ENCODE measurements at places on chromosomes 11 and 22. TPM values are rescaled to one million over a fixed set of nuclear protein-coding genes. Genes with fewer than 3 reads are reported as not detected.

The FADD gene
- 13.8 TPM for polyA plus RNA-seq

The GAL gene
- not detected for polyA plus RNA-seq

The CFAP300 gene
- 12.1 TPM for polyA plus RNA-seq

The IGSF9B gene
- 3.9 TPM for polyA plus RNA-seq

The CEP126 gene
- 9.6 TPM for polyA plus RNA-seq

The MYO7A gene
- polyA plus RNA-seq: 5.4 TPM

The SYCE3 gene
- not detected for polyA plus RNA-seq

The MS4A6A gene
- polyA plus RNA-seq: 37.5 TPM

The DMC1 gene
- 5.8 TPM for polyA plus RNA-seq

DNA sequence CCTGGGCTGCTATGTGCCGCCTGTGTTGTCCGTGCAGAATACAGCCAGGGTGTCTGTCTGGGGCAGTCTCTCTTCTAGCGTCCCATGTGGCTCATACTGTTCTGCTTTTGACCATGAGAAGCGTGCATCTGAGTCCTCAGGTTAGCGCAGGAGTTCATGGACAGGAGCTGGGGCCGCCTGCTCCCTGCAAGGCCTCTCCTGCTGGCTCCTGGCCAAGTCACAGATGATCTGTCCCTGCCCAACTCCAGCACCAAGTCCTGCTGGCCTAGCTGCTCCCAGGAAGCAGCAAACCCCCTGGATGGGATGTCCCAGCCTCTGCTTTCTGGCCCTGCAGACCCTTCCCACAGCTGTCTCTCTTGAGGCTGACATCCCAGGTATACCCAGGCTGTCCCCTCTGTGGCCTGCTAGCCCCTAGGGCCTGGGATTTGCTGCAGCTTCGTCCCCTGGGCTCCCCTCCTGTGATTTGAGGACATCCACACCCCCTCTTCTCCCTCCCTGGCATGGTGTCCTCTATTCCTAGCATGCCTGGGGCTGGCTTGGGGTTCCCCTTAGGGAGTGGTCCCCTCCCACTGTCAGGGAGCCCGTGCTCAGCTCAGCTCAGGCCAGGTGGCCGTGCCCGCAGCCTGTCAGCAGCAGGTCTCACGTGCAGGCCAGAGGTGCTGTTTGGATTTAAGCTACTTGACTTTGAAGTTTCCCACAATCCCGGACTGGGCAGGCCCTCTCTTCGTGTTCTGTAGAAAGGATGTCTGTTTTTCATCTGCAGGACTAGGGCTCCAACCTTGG lies 17.8 kb downstream of the PRR5 start:
- DNase-seq: no peak

DNA sequence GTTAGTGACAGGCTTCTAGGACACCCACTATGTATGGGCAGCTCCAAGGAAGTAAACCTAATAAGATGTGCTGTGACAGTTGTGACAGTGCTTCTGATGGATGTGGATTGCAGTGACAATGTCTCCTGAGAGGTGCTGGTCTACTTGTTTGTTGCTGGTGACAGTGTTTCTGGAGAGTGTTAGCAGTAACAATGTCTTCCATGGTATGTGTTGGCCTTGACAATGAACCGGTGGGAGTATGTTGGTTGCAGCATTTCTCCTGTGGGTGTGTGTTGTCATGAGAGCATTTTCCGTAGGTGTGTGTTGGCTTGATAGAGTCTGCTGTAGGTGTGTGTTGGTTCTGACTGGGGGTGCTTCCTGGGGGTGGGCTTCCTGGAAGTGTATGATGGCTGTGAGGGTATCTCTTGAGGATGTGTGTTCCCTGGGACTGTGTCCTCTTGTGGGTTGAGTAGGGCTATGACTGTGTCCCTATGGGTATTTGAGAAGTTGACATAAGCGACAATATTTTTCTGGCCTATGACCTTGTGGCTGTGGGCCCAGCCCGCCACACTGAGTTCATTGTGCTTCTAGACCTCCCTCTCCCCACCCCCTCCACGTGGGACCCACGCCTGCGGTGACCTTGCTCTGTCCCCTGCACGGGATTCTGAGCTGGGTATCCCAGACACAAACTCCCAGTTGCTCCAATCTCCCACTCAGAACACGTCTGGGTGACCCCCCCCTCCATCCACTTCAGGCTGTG lies 1.2 kb downstream of the DCHS1 start:
- DNase-seq: no peak

GRCh38 chr11:94938095-94939055 lies 35.0 kb downstream of the CWC15 start:
- peak; percentile 49 for DNase-seq

GRCh38 chr22:49638788-49639187 lies 188.9 kb downstream of the BRD1 start:
- no peak for DNase-seq

DNA sequence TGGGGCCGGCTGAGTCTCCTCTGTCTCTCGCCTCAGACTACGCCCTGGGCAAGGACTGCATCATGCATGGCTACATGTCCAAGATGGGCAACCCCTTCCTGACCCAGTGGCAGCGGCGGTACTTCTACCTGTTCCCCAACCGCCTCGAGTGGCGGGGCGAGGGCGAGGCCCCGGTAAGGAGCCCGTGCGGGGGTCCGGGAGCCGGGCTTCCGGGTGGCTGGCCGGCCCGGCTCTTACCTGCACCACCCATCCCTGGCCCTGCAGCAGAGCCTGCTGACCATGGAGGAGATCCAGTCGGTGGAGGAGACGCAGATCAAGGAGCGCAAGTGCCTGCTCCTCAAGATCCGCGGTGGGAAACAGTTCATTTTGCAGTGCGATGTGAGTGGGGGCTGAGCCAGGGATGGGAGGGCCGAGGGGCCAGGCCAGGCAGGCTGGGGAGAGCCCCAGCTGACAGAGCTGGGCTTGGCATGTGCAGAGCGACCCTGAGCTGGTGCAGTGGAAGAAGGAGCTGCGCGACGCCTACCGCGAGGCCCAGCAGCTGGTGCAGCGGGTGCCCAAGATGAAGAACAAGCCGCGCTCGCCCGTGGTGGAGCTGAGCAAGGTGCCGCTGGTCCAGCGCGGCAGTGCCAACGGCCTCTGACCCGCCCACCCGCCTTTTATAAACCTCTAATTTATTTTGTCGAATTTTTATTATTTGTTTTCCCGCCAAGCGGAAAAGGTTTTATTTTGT lies 4.1 kb upstream of the ANKRD13D start:
- peak; percentile 86 for DNase-seq

GRCh38 chr11:120335908-120336640 lies at the start of gene ARHGEF12:
Gene ARHGEF12 (plus strand): TSS chr11:120336413. CDS start chr11:120337244, 831 bp downstream.
- DNase-seq: peak; percentile 96

GRCh38 chr11:125289419-125290098 lies 125.0 kb downstream of the PKNOX2 start:
- no peak for DNase-seq

DNA sequence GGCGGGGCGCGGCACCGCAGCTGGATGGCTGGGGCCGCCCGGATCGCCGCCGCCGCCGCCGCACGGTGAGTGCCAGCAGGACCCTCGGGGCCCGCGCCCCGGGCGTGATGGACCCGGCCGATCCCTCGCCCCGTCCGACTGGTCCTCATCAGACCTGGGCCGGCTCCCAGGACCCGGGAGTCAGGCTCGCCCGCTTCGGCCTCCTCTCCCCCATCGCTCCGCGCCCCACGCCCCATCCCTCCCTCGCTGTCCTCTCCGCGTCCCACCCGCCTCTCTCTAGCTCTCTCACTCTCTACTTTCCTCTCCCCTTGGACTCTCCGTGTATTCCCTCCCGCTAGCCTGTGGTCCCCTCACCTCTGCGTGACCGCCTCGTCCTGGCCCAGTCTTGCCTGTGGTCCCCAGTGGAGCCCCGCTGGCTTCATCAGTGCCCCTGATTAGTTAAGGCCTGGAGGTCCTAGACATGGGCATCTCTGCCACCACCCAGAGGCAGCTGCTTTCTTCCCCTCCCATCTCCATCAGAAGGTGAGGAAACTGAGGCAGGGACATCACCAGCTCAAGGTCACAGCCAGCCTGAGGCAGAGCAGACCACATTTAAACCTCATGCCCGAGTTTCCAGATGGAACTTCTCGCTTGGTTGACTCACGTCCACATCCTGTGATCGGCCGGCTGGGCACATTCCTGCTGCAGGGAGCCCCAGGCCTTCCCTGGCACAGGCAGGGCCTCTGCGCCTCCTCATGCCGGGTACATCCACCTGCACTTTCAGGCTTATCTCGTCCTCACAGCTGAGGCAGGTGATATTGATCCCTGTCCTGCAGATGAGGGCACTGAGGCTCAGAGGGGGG lies 429 bp downstream of the SLC39A13 start:
- DNase-seq: peak; percentile 40

DNA sequence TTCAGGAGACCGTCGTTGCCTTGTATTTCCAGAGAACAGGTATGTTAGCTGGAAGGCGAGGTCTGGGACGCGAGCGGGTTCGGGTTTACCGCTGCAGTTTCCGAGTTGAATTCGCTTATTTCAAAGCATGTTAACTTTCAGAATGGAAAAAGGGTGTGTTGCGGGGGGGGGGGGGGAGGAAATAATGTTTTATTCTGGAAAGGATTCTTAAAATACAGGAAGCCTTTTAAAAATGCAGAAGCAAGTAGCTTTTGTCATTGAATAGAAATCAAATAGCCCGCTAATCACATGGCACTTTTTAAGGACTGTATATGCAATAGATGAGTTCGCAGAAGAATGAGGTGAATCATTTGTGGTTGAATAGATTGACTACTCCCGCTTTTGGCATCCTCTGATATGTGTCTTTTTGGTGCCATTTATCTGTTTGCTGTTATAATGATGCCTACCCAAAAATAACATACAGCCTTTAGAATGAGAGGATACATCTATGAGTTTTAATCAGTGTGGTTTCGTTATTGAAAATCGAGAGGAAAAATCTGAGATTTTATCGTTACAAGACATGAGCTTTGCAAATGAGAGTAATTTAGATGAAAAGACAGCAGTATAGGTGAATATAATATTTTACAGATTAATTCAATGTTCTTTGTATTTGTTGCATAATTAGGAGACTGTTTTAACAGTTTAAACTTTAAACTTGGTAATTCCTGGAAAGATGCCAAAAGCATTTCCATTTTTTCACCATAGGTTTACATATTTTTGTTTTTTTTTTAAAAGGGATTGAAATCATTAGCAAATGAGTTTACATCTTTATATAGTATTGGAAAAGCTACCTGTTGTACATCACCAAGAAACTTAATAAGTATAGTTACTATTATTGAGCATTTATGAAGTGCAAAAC lies 1.7 kb downstream of the PDE3B start:
- no peak for DNase-seq

GRCh38 chr11:57680552-57680874 lies 12.6 kb downstream of the ZDHHC5 start:
- DNase-seq: no peak

GRCh38 chr11:120900643-120901042 lies 123.3 kb upstream of the TBCEL start:
- no peak for DNase-seq

- no peak for DNase-seq
Measured at GRCh38 chr11:34234086-34234740, 123.6 kb downstream of the ABTB2 start.

GRCh38 chr11:36460220-36460619 lies 49.9 kb downstream of the TRAF6 start:
- no peak for DNase-seq

- no peak for DNase-seq
Measured at GRCh38 chr11:84780689-84781293, 846.4 kb downstream of the DLG2 start.

DNA sequence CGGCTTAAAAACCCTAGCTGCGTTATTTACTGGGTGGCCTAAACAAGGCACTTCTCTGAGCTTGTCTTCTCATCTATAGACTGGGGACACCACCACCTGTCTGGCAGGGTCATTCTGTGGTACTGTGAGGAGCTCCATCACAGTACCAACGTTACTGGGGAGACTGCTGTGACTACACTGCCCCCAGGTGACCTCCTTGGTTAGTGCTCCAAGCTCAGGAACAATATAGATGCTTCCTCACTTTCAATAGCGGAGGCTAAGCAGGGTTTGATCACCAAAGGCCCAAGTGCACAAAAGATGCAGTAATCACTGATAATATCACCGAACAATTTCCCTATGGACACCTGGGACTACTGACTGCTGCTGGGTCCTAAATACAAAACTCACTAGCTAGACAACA lies 18.8 kb downstream of the PRPF19 start:
- no peak for DNase-seq

DNA sequence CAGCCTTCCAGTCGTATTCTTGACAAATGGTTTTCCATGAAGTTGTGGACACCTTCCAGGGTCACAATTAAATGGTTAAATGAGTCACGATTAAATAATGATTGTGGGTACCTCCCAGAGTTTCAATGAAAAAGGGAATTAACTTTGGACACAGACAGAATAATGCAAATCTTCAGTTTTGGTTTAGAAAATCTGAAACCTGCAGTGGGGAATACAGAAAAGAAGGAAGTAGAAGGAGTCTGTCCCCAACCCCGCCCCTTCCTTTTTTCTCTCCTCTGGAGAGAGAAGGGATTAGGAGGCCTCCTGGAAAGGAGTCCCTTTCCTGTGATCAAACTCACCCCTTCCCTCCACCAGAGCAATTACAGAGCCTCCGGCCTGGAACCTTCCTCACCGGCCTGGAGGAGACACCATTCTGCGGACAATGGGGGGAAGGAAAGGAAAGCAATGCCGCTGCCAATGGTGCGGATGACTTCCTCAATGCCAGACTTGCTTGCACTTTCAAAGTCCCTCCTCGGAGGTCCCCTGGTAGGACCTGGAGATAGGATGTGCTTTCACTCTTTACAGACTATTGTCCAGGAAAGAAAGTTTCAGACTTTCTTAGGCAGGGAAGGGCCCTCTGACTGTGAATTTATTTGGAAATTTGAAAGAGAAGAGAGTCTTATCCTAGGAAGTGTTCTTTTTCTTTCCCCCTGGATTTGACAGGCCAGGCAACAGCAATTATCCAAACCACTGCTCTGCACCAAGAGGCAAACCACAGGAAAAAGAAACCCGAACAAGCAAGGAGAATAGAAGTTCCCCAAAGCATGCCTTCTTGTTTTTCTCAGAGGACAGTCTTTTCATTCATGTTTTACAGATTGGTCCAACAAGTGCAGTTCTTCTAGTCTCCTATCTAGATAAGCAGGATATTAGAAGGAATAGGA lies 86.8 kb downstream of the PTPRJ start:
- DNase-seq: no peak

DNA sequence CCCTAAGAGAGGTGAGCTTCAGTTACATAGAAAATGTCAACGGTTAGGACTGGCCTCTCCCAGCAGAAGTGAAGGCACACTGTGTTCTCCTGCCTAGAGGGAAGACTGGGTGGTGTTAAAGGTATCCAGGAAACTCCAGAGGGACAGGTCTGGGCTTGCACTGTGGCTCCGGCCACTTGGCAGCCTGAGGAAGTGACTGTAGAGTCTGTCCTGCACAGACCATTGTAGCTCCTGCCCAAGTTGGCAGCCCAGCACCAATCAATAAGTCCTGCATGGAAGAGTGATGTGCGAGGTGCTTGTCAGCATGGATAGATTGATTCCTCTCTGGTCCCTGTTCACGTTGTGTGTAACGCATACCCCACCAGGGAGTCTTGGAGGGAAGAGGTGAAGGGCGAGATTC lies 284.8 kb downstream of the TENM4 start:
- DNase-seq: no peak

- no peak for DNase-seq
Measured at GRCh38 chr11:64654958-64655541, 64.0 kb downstream of the SLC22A12 start.

GRCh38 chr11:34585735-34586487 lies 35.0 kb upstream of the EHF start:
- no peak for DNase-seq

- DNase-seq: no peak
Measured at GRCh38 chr22:43326331-43327156, 16.6 kb downstream of the SCUBE1 start.

Measured in left lung (tissue), 14 donors.